Epithelial cell of esophagus (primary cell): ENCODE measurements at places on chromosomes 16 and 17.
A peak's percentile ranks its signal among the peaks of the same experiment; 100 is the strongest.

- no peak for DNase-seq
Measured at GRCh38 chr17:45300060-45300751, 16.6 kb downstream of the MAP3K14 start.

DNA sequence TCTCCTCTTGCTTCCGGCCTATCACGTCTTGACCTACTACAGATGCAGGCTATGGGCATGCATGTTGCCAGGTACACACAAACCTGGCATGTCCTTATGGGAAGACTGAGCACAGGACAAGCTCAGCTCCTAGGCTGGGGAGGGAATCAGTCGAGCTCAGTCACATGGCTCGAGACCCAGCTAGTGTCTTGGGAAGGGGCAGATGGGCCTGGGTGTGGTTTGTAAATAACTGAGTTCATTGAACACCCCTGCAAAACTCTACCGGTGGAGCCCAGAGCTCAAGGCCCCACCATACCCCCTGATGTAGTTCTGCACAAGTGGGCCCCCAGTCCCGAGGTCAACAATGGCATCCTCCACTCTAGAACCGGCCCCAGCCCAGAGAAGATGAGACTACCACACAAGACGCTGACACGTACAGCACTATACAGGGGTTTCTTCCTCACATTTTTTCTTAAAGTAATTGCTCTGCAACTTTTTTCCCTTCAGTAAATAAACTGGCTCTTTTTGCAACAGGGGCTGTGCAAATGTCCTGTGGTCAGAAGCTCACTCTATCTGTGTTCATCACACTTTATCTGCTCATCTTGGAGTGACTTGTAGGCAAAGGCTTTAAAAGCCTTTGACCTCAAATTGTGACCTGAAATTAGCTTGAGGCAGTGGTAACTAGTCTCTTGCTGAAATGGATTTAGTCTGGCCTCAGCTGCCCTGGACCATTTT lies 22.9 kb downstream of the ZNHIT3 start:
- no peak for DNase-seq

GRCh38 chr17:49021768-49022103 lies 24.6 kb downstream of the IGF2BP1 start:
- no peak for DNase-seq

DNA sequence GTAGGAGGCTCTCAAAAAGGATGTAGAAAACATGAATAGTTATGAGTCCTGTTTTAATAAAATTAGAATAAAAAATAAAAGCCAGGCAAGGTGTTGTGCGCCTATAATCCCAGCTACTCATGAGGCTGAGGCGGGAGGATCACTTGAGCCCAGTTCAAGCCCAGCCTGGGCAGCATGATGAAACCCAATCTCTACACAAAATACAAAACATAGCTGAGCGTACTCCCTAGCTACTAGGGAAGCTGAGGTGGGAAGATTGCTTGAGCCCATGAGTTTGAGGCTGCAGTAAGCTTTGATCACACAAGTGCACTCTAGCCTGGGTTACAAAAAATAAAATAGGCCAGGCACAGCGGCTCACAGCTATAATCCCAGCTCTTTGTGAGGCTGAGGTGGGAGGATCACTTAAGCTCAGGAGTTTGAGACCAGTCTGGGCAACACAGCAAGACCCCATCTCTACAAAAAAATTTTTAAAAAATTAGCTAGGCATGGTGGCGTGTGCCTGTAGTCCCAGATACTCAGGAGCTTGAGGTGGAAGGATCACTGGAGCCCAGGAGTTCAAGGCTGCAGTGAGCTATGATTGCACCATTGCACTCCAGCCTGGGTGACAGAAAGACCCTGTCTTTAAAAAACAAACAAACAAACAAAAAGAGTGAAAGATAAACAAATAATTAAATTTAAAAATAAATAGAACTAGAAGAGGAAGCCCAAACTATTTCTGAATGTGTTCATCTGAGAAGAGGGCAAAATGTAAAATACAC lies 17.2 kb upstream of the PRM1 start:
- no peak for DNase-seq

- peak; percentile 73 for DNase-seq
Measured at GRCh38 chr16:1771188-1771863, at the start of gene NME3. TSS of gene NME3 (minus strand) at chr16:1771543. CDS start at chr16:1771534, 9 bp downstream.

DNA sequence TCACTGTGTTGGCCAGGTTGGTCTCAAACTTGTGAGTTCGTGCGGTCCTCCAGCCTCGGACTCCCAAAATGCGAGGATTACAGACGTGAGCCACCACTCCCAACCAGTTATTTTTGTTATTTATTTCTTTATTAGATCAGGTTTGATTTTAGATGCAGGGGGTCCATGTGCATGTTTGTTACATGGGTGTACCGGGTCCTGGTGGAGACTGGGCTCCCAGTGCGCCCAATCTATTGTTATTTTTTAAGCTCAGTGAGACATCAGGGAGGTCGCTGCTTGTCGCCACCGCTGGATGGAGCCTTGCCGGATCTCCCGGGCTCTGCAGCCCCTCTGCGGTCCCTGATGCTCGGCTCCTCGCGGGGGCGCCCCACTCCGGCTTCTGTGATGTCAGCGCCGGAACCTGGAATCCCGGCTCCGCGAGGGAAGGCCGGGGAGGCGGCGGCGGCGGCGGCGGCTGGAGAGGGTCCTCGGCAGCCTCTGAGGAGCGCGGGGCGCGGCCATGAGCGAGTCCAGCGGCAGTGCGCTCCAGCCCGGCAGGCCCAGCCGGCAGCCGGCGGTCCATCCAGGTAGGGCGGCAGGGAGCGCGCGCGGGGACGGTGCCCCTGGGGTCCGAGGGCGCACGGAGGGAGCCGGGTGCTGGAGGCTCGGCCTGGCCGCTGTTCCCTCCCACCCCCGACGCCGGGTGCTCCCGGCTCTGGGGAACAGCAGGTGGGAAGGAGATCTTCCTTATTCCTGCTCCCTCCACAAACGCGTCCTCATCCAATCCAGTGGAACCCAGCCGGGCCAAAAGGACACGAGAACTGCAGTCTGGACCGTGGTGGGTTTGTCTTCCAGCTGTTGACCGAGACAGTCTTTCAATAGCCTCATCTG lies at the start of gene TMC7:
Gene TMC7, plus strand, starts transcription at position 370 of the 870 bp plus-strand sequence. Its CDS starts 130 bp downstream, at position 500.
- DNase-seq, result peak; percentile 90

GRCh38 chr16:81699596-81699995 lies 79.5 kb upstream of the PLCG2 start:
- DNase-seq, result no peak

GRCh38 chr17:5500589-5501391 lies 14.4 kb downstream of the MIS12 start:
- DNase-seq, result peak; percentile 62

GRCh38 chr16:82061861-82062525 lies 26.9 kb downstream of the HSD17B2 start:
- peak; percentile 70 for DNase-seq

DNA sequence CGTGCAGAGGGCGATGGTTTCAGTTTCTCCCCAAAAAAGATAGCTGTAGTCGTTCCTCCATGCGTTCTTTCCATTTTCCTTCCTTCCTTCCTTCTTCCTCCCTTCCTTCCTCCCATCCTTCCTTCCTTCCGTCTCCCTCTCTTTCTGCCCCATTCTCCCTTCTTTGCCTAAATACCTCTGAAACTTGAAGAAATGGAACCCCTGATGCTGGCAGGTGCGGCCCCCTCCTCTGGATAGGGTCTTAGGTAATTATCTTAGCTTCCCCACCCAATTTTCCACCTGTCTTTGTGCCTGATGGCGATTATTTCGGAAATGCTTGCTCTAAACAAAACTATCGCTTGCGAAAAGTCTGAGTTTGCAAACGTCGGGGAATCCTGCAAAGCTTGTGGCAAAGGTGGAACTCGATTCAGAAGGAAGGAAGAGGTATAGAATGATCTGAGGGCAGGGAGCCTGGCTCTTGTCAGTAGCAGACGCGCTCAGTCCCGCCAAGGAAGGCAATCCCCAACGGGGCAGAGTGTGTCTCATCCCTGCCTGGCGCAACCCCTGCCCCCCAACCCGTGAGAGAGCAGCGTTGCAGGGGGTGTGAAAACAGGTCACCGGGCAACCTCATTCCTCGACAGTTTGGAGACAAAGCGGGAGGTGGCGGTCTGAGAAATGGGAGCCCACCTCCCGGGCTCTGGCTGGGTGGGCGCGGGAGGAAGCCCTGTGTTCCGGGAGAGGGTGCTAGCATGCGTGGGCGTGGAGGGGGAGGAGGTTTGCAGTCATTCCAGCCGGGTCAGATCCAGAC lies 2.9 kb upstream of the CBX8 start:
- no peak for DNase-seq

DNA sequence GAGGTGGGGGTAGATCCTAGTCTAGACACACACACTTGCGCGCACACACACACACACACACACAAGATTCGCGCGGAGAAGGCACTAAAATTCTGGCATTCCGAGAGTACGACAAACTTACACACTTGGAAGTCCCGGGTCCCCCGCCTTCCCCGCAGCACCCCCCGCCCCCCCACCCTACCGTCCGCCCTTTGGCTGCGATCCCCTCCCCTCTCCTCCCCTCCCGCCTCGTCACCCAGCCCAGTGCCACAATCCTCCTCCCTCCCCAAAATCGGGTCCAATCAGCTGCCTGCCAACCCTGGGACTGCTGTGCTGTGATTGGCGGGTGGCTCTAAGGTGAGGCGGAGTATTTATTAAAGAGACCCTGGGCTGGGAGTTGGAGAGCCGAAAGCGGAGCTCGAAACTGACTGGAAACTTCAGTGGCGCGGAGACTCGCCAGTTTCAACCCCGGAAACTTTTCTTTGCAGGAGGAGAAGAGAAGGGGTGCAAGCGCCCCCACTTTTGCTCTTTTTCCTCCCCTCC lies at the start of gene SOX9:
Gene SOX9, plus strand, starts transcription at position 379 of the 522 bp plus-strand sequence. CDS start 372 bp downstream, outside the sequence.
- DNase-seq, result peak; percentile 97

DNA sequence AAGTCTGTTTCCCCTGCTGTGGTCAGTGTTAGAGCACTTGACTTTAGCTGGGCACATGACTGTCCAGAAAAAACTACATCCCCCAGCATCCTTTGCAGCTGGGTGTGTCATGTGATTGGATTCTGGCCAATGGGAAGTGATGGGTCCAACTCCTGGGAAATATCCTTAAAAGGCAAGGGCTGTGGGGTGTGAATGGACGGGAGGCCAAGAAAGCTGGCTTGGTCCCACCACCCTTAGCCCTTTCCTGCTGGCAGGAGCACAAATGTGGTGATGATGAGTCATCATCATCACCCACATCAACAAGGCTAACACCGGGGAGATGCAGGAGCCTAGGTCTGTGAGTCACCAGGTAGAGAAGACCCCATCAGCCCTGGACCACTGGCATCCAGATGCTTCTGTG lies 341.7 kb downstream of the C16orf95 start:
- DNase-seq, result peak; percentile 22

DNA sequence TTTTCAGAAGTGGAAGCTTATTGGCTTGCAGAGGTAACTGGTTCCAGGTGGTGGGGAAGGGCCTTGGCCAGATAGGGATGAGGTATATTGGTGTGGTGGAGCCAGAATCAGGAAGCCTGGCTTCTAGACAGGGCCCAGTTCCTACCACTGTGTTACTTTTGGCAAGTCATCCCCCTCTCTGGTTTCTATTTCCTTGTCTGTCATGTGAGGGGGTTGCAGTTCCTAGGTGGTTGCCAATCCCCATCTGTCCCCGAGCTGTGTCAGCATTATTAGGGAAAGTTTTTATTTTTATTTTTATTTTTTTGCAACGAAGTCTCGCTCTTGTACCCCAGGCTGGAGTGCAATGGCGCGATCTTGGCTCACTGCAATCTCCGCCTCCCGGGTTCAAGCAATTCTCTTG lies 3.0 kb downstream of the SMCR8 start:
- no peak for DNase-seq

GRCh38 chr16:75620326-75621169 lies 2.5 kb downstream of the ADAT1 start:
- DNase-seq, result no peak

GRCh38 chr17:78281249-78281845 lies 49.9 kb downstream of the TMEM235 start:
- no peak for DNase-seq

DNA sequence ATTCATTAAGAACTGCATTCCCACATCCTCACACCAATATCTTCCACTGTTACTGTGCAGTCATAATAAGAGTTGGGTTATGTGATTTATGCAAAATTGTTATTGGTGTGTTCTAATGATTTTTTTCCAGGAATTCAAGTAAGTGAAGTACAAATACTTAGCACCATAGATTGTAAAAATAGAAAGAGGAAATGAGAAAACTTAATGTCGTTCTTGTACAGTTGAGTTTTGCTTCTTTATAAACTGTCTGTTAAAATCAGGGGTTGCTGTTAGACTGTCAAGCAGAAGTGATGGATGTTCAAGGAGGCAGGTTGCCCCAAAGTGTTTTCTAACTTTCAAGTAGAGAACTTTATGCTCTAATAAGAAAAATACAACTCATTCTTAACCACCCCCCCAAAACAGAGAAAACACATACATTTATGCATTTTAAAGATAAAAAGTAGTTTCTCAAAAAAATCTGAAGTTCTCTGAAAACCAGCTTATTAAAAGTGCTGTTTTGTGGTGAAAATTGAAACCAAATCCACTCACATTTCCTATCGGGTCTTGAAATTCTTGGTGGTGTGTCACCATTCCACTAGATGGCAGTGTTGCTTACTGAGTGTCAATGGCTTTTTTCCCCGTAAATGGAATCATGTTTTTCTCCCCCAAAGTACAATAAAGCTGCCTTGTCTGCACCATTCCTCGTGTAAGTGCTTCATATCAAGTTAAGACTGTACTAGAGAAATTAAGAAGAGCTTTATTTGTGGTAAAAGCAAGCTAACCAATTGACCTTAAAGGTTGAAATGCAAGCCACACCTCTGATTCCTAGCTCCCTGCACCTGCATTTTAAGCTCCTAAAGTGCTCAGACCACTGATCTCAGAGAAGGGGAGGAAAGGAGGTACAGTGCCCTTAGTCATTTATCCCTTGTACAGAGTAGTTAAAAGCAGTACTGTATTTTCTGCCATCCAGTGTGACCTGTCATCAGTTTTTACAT lies 4.7 kb upstream of the IGSF6 start:
- DNase-seq, result peak; percentile 50

DNA sequence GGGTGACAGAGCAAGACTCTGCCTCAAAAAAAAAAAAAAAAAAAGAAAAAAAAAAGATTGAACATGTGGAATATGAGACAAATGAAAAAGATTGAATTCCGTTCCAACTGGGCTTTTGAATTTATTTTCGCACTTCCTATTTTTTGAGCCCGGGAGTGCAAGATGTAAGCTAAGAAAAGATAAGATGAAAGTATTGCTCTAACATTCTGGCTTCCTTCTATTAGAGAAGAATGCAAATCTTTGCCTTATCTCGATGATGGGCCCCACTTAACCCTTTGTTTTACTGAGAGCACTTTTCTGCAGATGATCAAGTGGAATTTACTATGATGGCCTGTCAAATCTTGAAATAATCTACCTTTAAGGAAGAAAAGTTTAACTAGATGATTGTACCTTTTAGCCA lies 96.3 kb downstream of the WWOX start:
- DNase-seq, result no peak
